Left renal cortex interstitium (tissue), 4 donors: ENCODE measurements at places on chromosomes 4 and X. TPM values are rescaled to one million over a fixed set of nuclear protein-coding genes. Genes with fewer than 3 reads are reported as not detected.

ITGB1BP2 gene
- 0.90 TPM for polyA plus RNA-seq

QRFPR gene
- polyA plus RNA-seq, result 1.8 TPM

RTL9 gene
- 0.30 TPM for polyA plus RNA-seq

MORF4L2 gene
- polyA plus RNA-seq, result 340 TPM

CENPVL1 gene
- 0.40 TPM for polyA plus RNA-seq

RNF4 gene
- polyA plus RNA-seq, result 71.0 TPM

GEMIN8 gene
- polyA plus RNA-seq, result 30.5 TPM

PAGE4 gene
- 1.4 TPM for polyA plus RNA-seq

GRCh38 chrX:82627568-82627967 lies 880.5 kb upstream of the POU3F4 start:
- DNase-seq, result no peak

DNA sequence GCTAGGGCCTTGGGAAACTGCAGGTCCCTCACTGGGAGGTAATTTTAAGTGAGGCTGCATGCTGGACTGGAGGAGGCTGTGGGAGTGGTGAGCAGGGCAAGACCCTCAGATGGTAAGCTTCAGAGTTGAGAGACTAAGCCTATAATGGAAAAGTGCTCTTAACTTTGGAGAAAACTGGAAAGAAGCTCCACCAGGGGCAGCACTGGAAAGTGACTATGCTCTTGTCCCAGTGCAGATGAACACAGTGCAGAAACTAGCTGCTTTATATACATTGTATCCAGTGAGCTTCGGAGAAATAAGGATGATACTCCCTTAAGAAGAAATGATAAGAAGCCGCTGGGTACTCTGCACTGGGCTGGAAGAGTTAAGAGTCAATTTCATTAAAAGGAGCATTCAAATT lies 3.2 kb upstream of the MAGEB2 start:
- no peak for DNase-seq

DNA sequence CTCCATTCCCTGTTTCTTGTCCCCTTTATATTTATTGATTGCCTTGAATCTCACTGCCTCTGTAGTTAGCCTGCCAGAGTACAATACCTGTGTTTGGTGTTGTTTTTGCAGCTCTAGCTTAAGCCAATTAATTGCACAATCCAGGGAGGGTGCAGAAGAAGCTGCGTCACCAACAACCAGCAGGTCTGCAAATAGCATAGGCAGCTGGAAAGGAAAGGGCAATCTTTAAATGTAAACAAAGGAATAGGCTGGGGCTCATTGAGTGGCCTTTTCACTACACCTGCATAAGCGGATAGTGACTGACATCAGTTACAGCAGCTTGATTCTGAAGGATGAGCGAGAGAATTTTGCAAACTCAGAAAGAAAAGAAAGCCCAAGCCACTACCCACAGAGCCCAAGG lies 106.8 kb upstream of the RAI2 start:
- DNase-seq, result no peak

DNA sequence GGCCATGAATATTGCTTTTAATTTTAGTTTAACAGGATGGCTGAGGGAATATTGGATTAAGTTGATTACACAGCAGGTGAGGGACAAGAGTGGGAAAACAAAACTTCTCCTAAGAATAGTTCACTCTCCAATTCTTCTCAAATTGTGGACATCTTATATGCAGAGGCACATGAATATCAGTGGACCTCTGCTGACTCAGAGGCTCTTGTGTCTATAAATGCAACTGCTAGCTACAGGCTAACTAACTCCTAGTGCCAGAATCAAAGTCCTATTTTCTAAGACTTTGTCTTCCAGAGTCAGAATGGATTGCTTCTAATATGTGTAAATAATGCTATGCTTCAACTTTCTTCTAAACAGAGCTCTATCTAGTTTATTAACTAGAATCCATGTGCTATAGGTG lies 175.8 kb downstream of the IL15 start:
- no peak for DNase-seq

DNA sequence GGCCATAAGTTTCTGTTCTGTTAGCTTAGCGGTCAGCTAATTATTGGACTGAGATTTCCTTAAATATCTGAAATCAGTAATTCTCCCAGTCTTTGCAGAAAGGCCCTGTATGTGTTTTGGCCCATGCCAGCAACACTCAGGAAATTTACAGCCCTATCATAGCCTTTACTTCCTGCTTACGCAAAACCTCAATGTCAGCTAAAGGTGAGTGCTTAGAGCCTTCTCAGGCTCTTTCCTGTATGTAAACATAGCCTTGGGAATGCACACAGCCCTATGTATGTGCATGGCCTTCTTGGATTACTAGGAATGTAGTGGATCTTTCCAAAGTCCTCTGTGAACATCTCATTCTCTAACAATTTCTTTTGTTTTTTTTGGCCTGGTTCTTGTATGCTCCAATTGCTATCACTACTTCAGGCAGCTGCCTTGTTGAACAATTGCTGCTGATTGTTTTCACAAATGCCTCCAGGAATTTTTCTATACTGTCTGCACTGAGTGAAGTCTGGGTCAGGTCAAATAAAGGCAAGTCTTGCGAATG lies 200.0 kb downstream of the PPP1R2C start:
- no peak for DNase-seq

GRCh38 chr4:98746530-98746929 lies 88.1 kb upstream of the TSPAN5 start:
- no peak for DNase-seq

DNA sequence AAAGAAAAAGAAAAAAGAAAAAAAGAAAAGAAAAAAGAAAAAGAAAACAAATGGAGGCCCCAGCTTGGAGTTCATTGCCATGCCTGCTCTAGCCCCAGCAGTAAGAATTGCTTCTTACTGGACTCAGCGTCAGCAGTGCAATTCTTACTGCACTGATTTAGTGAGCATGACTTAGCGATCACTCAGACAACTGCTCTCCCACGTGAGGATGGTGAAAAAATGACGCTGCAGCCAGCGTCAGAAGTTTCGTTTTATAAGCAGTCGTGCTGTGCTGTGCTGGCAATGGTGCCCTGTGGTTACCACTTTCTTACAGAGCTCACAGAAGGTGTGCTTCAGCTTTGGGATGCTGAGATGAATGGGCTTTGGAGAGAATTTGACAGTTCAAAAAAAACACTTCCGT lies 68.3 kb upstream of the DDX3X start:
- DNase-seq, result no peak

DNA sequence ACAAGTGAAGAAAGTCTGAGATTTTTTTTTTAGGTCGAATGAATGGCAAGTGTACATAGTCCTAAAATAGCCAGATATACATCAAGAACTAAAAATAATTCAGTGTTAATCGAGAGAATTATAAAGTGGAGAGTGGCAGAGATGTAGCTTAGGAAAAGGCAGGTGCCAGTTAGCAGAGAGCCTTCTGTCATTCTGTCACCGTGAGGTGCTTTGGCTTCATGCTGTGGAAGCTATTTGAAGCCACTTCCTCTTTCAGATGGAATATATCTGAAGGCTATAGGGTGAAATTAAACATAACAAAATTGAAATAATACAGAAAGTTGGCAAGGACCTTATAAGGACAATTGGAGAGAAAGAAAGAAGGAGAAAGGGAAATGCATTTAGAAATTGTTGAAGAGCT lies 756.3 kb downstream of the CCSER1 start:
- no peak for DNase-seq

DNA sequence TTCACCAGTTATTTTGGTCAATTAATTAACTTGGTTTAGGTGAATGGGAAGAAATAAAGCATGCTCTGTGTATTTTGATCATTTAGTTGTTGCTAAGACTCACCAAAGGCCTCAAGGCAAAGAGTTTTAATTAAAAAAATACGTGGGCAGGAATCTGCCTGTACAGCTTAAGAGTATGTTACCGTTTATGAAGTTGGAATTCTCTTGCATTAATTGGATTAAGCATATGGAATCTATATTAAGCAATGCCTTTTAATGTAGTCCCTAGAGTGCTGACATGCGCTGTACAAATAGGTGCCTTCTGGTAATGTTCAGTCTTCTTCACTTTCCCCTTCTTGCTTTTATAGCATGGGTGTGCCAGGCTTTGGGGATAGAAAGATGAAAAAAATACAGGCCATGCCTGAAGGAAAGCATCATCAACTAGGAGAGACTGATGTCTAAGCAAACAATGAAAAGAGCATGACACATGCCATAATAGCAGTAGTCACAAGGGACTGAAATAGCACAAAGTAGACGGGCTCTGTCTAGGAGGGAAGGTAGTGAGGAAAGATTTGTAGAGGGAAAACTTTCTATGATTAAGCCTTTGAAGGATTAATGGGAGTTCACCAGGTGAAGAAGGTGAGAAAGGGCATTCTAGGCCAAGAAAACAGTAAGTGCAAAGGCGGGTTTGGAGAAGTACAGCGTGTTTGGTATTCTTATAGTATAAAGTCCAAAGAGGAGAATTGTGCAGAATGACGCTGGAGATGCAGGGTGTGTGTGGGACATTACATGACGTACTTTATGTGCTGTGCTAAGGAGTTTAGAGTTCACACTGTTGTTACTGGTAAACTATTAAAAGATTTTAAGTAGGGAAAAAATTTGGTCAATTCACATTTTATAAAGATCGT lies 226.1 kb upstream of the ANXA3 start:
- DNase-seq, result no peak

- no peak for DNase-seq
Observed at GRCh38 chrX:68332201-68332731, 101.0 kb downstream of the OPHN1 start.

- no peak for DNase-seq
Observed at GRCh38 chr4:95963456-95963855, 123.6 kb downstream of the PDHA2 start.

- no peak for DNase-seq
Observed at GRCh38 chrX:65866146-65866545, 173.7 kb downstream of the VSIG4 start.

DNA sequence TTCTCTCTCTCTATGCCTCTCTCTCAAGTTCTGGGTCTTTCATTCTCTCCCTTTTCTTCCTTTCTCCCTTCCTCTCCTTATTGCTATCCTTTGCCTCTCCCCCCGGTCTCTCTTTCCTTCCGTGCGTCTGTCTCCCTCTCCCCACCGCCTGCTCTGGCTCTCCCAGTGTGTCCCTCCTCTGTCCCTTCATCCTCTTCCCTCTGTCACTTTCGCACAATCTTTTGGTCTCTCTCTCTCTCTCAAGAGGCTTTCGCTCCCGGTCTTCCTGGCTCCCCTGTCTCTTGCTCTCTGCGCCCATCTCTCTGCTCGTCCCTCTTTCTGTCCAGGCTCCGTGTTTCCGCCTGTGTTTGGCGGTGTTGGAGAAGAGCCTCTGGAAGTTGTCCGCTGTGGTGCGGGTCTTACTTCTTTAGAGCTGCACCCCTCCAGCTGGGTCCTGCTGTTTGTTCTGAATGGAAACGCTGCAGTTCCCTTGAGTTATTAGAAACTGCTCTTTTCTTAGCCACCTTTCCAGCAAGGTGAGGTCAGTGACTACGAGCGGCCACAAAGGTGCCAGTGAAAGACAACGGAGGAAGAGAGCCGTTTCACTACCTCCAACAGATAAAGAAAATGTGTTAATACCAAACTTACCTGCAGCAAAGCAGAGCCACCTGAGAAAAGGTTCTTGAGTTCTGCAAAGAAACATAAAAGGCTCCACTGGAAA lies 1.1 kb downstream of the BMPR1B start:
- no peak for DNase-seq

DNA sequence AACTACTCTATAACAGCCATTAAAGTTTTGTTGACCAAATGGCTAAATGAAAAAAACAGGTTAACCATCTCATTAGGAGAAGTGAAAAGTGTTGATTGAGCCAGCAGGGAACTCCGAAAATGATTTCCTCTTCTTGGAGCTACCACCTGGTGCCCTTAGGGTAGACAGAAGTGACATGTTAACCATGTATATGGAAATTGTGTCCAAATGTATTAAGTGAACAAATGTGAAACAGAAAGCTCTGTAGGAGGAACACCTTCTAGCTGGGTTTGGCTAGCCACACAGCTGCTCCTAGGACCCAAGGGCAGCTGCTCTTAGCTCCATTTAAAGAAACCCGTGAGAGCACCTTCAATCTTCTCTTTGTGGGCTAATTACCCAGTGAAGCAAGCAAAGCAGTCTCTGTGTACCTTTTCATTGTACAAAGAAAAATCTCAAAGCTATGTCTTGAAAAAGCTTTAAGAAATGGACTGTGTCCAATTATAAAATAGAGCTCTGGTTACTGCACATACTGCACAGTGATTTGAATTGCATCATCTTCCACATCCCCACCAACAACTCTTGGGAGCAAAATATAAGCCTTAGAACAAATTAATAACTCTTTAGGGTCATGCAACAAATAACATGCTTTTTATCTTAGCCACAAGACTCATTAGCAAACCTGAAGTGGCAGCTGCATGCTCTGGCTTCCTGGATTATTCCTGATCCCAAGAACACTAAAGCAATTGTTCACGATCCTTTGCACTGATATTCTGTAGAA lies 59.2 kb upstream of the PARM1 start:
- DNase-seq, result no peak

- no peak for DNase-seq
Observed at GRCh38 chrX:135328421-135329005, 19.2 kb downstream of the ETDC start.

DNA sequence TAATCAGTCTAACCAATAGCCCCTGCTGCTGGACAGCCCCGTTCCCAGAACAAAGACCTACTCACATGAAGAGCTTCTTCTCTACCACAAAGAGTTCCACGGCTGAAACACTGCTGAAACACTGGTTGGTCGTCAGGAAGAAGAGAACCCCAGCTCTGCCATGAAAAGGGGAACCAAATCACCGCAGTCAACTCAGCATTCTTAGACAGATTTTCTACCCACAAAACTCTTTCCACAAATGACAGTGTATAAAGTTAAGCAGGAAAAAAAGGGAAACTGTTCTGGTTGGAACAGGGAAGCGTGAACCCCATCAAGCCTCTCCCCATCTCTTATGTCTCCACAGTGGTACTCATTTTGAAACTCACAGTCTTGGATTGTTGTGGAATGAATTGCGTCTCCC lies 57.3 kb downstream of the ABCG2 start:
- no peak for DNase-seq

GRCh38 chr4:86594559-86595425 lies 677 bp downstream of the PTPN13 start:
- peak; percentile 69 for DNase-seq

GRCh38 chr4:56410247-56411062 lies 23.2 kb upstream of the AASDH start:
- DNase-seq, result peak; percentile 75

DNA sequence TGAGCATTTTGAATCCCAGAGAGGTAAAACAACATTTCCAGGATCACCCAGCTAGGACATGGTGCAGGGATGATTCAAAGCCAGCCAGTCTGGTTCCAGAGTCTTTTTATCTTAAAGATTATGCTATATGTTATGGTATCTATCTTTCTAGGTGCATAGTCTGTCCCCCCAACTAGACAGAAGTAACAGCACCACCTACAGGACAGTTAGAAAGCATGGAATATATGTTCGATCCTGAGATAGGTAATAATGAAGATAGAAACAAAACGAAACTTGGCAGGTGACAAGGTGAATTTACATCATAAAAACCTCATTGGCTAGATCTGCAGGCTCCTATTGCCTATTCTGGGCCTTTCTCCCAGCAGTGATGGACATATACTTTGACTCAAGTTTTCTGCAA lies 723.2 kb downstream of the SMARCA1 start:
- DNase-seq, result no peak

GRCh38 chr4:108219998-108220397 lies 51.3 kb upstream of the LEF1 start:
- no peak for DNase-seq

GRCh38 chrX:29872831-29873230 lies 342.5 kb upstream of the MAGEB2 start:
- no peak for DNase-seq

GRCh38 chr4:109406337-109406931 lies 27.2 kb upstream of the SEC24B start:
- peak; percentile 70 for DNase-seq
